ENCODE measurements at places on chromosomes 6 and 20.

DNA sequence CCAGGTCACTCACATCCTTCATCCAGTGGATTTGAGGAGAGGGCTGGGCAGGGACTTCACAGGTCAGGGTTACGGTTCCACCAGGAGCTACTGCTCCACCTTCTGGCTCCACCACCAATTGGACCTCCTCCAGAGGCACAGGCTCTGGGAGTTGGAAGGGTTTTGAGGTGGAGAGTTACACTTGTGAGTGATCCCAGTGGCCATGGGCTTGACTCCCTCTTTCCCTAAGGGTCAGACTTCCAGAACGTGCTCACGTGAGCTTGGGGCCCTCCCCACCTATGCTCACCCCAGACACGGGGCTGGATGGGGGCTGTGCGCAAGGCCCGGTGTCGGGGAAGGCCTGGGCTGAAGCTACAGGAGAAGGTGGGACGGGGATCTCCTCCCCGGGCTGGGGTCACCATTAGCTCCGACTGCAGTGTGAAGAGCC lies 1.5 kb downstream of the AGER start:
- no peak for DNase-seq

- DNase-seq = no peak
These were observed 112.8 kb upstream of the HEY2 start for GRCh38 chr6:125636671-125637070.

- no peak for DNase-seq
These were observed 917.1 kb downstream of the KIF16B start for GRCh38 chr20:15656124-15656523.

DNA sequence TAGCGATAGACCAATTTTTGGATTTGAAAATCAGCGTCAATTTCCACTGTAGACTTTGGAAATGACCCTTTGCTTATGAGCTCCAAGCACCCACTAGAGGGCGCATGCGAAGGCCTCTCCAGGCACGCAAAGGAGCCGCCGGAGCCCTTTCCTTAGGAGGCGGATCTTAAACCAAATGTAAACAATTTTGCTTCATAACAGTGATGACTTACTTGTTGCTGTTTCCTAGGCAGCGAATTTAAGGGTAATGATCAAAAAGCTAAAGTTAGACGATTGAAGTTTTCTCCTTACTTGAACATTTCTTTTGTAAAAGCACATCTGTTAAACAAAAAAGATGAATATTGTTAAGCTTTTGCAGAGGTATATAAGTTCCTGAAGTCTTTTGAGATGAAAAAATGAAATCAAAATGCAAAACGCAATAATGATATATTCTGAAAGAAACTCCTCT lies 29.2 kb upstream of the EXOC2 start:
- DNase-seq = peak; percentile 64

- no peak for DNase-seq
These were observed 51.0 kb upstream of the SENP6 start for GRCh38 chr6:75550544-75551167.

- no peak for DNase-seq
These were observed 293.9 kb downstream of the KHDC1L start for GRCh38 chr6:72931325-72931887.

DNA sequence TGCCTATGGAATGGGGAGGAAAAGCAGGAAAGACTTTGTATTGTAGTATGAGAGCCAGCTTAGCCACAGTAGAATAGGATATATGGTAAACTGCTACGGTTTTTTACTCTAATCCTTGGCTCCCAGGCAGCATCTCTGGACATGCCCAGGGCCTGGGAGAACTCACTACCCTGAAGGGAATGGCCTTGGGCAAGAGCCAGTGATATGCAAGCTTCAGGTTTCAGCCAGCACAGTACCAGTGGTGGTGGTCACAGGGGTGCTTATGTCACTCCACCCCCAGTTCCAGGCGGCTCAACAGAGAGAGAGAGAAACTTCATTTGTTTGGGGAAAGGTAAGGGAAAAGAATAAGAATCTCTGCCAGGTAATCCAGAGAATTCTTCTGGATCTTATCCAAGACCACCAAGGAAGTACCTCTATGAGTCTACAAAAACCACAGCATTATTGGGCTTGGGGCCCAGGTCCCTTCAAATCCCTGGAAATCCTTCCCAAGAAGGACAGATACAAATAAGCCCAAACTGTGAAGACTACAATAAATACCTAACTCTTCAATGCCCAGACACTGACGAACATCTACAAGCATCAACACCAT lies 121.2 kb downstream of the THBS2 start:
- no peak for DNase-seq

DNA sequence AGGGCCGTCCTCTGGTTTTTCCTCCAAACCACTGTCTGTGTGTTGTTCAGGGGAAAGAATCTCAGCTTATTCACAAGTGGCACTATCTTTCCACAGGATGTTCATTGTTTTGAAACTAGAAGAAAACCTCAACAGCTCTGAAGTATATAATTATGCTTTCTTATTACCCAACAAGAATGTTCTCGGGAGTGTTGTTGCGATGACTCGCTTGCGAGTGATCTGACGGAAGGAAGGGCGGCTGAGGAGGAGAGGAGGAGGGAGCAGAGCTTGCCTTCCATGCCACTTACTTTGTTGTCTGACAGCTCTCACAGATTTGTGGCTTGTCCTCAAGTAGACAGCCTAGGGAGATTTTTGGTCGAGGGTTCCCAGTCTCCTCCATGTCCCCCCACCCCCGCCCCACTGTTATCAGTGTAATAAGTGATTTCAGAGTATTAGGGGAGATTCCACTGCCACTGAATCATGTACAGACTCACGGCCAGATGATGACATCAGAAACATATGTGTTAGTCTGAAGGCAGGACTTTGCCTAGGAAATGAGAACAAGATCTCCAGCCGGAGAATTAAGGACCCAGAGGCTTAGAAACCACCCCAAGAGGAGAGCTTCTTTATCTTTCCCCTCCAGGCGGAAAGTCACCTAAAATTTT lies 80.7 kb upstream of the CCN6 start:
- peak; percentile 13 for DNase-seq

DNA sequence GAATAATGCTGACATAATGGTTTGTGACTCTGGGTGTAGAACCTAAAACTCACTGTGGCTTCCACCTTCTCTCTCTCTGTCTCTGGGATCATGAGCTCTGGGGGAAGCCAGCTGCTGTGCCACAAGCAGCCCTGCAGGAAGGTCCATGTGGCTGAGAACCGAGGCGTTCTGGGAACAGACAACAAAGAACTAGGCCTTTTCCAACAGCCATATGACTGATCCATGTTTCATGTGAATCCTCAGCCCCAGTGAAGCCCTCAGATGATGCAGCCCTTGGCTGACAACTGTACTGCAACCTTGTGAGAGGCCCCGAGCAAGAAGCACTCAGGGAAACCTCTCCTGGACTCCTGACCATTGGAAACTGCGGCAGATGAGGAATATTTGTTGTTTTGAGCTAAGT lies 56.6 kb downstream of the HLA-G start:
- DNase-seq = no peak

- no peak for DNase-seq
These were observed 106.0 kb downstream of the SH3BGRL2 start for GRCh38 chr6:79737172-79737571.

Measured in effector memory CD8-positive, alpha-beta T cell (primary cell).